ENCODE measurements at places on chromosomes 5 and 9.

DNA sequence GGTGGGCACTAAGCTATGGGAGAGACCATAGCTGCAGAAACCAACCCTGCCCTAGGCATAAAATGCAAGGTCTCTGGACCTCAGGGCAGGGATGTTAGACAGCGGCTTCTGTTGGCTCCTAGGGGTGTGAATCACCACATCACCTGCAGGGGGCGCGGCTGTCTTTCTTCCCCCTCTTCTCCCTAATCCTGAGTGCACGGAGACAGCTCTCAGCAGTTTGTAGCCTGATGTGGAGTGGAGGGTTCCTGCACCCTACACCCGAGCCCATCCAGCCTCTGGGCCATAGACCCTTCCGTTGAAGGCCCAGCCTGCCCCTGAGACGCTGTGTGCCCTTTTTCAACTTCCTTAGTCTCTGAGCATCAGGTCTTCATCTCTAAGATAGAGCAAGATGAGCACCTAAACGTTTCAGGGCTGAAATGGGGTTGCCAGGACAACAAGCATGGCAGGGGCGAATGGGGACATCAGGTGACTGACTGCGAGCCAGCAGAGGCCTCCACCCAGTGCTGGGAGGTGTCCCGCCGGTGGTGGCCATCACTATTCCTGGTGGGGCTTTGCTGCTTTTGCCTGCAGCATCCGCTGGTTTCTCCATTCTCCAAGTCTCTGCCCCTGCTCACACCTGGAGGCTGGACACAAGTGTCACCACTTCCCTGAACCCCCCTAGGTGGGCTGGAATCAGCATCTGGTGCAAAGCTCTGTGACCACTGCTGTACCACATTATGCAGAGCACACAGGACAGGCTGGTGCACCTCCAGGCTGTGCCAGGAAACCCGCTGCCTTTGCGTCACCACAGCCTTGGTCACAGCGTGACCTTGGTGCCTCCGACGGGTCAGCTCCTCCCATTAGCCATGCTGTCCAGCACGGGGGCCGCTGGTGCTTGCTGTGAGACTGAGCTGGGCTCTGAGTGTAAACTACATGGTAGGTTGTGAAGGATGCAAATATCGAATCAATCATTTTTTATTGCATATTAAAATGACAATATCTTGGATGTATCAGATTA lies 2.5 kb upstream of the SEC16A start:
- DNase-seq: peak; percentile 78

DNA sequence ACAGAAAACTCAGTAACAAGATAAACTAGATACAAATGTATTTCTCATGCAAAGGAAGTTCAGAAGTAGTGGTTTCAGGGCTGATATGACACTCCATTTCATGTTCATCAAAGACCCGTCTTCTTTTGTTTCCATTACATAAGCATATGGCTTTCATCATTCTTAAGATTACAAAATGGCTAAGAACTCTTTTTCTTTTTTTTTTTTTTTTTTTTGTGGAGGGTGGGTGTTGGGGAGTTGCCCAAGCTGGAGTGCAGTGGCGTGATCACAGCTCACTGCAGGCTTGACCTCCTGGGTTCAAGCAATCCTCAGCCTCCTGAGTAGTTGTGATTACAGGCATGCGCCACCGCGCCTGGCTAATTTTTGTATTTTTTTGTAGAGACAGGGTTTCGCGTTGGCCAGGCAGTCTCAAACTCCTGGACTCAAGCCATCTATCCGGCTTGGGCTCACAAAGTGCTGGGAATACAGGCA lies 22.0 kb upstream of the PTBP3 start:
- DNase-seq: no peak

DNA sequence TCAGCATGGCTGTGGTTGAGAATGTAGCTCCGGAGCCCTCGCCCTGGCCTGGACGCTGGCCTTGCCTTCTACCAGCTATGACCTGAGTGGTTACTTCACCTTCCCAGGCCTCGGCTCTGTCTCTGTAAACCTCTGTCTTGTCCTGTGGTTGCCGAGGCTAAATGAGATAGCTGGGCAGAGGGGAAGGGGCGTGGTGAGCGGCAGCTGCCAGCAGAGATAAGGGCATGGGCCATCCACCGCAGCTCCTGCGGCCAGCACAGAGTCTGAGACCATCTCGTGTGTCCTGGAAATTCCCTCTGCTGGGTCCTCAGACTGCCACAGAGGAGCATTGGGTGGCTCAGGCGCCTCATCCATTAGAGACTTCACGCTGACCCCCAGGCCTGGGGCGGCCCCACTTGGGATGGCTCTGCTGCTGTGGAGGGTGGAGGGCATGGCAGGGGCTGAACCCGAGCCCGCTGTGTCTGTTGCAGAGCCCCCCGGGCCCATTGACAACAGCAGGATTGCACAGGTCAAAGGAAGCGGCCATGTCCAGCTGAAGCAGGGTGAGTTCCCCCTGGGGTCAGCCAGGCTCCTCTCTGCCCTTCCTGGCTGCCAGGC lies 43.9 kb downstream of the USP20 start:
- no peak for DNase-seq

DNA sequence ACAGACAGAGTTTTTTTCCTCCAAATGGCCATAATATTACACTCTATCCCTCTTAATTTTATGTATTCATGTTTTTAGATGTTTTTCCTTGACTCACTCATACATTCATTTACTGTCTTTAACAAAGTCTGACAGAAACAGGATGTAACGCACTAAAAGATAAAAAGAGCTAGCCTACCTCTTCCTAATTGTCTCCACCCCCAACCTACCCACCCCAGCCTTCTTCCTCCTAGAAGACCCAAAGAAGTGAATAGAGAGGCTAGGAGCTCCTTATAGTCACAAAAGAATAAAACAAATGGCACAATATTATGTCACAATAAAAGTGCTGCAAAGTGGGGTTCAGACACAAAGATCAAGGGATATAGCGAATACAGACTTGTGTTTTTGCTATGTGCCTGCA lies 719 bp downstream of the NOL8 start:
- no peak for DNase-seq

DNA sequence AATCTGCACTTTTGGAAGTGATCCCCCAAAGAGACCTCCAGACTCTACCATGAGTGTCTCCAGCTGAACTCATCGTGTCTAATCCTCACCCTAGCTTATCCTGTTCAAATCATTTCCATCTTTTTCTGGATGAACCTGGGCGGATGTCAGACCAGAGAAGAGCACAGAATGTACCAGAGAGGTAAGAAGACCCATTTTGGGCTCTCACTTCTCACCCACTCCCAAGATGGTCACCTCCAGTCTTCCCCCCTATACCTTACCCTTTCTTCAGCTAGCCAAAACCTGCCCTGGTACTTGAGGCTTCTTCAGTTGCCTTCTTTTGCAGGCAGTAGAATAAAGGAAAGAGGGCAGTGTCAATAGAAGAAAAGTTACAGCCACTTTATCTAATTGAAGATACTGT lies 27.9 kb upstream of the ANXA2R start:
- DNase-seq: no peak

- no peak for DNase-seq
These were observed 28.3 kb upstream of the TGFBR1 start for GRCh38 chr9:99076483-99077171.

- no peak for DNase-seq
These were observed 26.3 kb downstream of the PCDHGC5 start for GRCh38 chr5:141515141-141515540.

DNA sequence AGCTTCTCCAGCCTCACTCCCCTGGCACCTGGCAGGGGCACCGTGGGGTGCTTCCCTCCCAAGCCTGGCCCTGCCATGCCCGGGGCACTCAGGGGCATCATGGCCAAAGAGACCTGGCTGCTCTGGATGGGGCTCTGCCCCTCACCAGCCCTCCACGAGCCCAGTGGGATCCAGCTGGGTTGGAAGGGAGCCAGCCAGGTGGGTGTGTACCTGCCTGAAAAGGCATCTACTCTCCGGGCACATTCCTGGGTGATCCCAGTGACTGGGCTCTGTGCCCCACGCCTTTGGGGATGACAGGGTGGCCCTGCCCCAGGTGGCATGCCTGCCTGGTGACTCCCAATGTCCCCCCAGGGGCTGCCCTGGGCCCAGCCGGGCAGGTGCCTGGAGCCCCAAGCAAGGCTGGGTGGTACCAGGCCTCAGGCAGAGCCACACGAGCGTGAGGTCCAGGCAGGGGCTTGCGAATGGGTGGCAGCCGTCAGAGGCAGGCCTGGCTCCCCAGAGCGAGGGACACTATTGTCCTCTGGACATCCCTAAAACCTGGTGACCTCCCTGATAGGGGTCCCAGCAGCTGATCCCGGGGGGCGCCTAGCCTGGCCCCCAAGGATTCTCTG lies 777 bp downstream of the GPSM1 start:
- DNase-seq: no peak

- DNase-seq: no peak
These were observed 306.4 kb downstream of the NTRK2 start for GRCh38 chr9:84975926-84976325.
